ENCODE measurements at places on chromosomes 12 and 14. TPM values are rescaled to one million over a fixed set of nuclear protein-coding genes. Genes with fewer than 3 reads are reported as not detected.

DNA sequence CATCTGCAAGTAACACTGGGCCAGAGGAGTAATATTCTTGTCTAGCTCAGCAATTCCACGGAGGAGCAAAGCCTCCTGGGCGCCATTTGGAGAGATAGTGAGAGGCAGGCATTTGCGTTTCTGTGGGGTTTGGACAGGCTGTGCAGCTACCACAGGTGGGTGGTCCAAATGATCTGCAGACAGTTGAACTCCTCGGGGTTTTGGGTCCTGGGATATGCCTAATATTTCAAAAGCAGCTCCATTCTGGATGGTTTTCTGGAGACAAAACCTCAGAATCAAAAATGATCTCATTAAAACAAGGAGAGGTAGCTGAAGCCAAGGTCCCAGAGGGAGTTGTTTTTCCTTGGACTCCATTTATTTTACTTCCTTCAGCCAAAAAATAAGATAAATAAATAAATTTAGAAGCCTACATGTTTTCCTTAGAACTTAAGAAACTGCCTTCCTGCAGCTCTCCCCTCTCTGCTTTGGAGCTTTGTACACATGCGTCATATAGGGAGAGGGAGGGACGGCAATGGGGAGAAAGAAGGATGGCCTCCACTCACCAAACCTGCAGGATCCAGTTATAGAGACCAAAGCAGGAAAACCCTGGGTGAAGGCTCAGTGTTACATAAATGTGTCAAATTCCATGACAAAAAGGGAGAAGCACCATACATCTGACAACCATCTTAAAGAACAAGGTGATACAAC lies 227.3 kb upstream of the DAAM1 start:
- DNase-seq = no peak

DNA sequence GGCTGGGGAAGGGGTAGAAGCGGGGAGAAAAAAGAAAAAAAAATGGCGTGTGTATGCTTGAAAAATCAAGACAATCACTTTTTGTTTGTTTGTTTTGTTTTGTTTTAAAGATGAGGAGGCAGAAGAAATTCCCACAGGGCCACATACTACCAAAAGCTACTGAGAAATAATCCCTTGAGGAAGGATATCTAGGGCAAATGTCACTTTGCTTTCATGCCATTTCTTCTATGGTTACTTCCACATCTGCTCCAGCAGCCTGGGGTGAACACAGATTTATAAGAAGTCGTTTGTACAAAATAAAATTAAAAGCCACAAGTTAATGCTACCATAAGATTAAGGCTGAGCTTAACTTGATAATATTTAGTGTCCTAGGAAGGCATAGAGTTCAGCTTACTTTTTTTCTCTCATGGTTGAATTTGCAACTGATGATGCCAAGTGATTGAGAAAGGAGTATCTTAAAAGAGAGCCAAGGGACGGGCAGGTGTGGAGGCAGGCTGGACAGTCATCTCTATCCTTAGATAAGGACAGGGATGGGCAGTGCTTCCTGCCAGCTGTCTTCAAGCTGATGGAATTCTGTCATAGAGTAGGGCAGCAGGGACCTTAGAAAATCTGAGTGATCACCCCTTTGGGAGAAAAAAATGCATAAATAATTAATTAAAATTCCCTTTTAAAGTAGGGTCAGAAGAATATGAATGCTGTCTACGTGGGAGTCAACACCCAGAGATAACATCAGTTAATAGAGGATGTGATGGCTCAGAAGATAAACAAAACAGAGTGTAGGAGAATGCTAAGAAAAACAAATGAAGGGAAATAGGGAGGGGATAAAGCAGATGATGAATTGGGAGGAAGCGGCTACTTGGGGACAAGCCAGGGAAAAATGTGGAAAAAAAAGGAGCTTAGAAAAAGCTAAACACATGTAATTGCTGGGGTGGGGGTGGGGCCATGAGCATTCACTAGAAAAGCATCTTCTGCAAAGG lies 57.1 kb downstream of the DYRK2 start:
- no peak for DNase-seq

DNA sequence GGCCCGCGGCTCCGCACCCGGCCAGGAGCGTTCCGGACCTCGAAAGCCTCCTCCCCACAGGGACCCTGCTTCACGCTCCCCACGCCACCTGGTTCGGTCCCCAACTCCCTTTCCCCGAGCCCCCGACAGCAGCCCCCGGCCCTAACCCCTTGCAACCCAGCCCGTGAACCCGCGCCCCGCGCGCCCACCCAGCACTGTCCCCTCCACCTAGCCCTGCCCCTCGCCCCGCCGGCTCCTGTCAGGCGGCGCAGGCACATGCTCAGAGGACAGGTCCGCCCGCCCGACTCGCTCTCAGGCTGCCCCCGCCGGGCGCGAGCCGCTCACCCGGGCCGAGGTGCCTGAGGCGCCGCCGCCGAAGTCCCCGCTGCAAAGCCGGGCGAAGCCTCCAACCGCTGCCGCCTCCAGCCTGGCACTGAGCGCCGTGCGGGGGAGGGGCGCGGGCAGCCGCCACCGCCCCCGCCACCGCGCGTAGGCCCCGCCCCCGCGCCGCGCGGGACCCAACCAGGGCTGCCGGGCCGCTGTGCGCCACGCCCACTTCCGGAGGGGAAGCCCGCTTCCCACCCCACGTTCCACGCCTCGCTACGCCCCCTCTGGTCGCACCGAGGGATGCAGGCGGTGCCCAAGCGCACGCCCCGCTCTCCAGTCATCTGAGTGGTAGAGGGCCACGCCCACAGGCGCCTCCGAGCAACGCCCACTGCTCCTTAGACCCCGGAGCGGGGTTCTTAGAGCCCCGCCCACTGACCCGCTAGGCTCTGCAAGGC lies at the start of gene CORO1C:
TSS of gene CORO1C (minus strand) at position 414 of the 761 bp plus-strand sequence. CDS start 30,200 bp downstream, outside the sequence.
- DNase-seq = peak; percentile 98

- DNase-seq = no peak
Measured at GRCh38 chr12:132615579-132616038, 3.0 kb upstream of the P2RX2 start.

GRCh38 chr12:107090711-107091110 lies 2.6 kb downstream of the CRY1 start:
- no peak for DNase-seq

DNA sequence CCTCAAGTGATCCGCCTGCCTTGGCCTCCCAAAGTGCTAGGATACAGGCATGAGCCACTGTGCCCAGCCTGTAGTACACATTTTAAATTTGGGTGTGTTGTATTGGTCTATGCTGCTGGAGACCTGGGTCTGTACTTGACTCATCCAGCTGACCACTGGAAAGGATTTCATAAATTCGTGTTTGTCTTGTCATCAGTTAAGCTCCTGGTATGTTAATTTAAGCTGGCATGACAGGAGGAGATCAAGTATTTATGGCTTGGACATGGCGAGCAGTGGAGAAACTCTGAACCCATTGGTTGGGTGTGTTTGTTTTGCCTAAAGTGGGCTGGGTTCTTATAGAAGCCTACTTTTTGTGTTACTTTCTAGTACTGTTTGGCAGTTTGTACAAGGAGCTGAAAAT lies 24.2 kb downstream of the YY1 start:
- DNase-seq = no peak

DNA sequence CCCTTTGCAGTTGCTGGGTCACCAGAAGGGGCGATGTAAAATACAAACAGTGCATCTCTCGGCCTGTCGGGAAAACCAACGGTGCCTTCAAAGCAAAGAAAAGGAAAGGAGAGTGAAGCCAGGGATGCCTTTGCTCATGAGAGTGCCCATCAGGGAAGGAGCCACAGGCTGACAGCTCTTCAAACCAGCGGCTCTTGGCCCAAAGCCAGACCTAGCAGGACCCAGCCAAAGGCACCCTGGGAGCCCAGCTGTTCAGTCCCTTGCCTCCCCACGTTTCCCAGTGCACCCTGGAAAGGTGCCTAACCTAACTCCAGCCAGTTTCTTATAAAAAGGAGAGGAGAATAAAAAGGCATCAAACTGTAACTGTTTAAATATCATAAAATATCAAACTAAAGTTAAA lies 29.2 kb downstream of the PRMT8 start:
- DNase-seq = no peak

GRCh38 chr14:74302152-74302628 lies 544 bp downstream of the ABCD4 start:
- DNase-seq = no peak

- DNase-seq = peak; percentile 37
Measured at GRCh38 chr14:51884086-51884927, 23.9 kb downstream of the GNG2 start.

GRCh38 chr12:106054049-106054448 lies 84.7 kb downstream of the NUAK1 start:
- no peak for DNase-seq

DNA sequence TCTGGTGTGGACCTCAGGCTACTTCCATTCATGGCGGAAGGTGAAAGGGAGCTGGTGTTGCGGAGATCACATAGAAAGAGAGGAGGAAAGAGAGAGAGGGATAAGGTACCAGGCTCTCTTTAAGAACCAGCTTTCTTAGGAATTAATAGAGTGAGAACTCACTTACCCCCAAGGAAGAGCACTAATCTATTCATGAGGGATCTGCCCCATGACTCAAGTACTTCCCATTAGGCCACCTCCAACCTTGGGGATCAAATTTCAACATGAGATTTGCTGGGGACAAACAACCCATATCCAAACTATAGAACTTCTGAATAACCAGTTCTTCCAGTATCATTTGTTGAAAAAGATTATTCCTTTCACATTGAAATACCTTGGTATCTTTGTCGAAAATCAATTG lies 34.0 kb upstream of the C2CD5 start:
- DNase-seq = no peak

DNA sequence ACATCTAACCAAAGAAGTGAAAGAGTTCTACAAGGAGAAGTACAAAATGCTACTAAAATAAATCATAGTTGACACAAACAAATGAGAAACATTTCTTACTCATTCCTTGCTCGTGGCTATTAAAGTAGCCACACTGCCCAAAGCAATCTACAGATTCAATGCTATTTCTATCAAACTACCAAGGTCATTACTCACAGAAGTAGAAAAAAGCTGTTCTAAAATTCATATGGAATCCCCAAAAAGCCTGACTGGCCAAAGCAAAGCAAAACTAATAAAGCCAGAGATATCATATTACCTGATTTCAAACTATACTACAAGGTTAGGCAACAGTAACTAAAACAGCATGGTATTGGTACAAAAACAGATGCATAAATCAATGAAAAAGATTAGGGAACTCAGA lies 305.6 kb downstream of the RPAP3 start:
- DNase-seq = no peak

GRCh38 chr14:90664911-90665310 lies 151.3 kb downstream of the TTC7B start:
- DNase-seq = no peak

- no peak for DNase-seq
Measured at GRCh38 chr14:101252443-101253214, 308.7 kb upstream of the DIO3 start.

DNA sequence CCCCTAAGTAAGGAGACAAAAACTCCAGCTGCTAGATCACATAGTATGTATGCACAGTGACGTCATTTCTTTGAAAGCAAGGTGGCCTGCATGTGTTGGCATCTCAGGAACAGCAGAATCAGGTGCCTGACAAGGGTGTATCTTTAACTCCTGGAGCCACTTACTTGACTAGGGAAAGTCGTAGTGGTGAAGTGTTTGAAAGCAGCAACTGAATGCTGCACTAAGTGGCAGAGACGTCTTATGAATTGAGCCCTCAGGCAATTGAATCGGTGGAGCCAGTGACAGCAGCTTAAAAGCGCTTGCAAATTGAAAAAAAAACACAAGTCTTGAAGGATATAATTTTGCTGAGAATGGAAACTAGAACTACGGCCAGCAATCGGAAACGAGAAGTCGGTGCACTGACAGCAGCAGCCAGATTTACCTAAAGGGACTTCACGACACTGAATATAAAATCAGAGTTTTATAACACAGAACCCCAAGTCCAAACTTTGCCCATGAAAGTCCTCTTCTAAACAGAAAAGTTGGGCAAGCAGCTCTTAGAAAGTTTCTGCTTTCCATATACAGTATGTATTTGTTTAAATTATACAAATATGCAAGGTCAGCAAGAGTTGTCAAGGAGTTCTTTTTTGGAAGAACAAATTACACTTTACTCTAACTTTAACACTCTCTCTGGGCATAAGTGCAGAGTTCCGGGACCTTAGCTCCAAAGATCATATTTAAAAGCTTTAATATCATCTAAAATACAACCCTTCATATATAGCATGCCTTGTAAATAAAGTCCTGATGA lies 1.1 kb downstream of the IGF1 start:
- no peak for DNase-seq

GRCh38 chr12:89664441-89664840 lies 44.2 kb downstream of the ATP2B1 start:
- DNase-seq = no peak

- no peak for DNase-seq
Measured at GRCh38 chr14:79351011-79351410, 860.3 kb downstream of the DIO2 start.

The RPS6KL1 gene
- total RNA-seq = 7.9 TPM

The GOLGA5 gene
- 21.0 TPM for total RNA-seq

The LEMD3 gene
- total RNA-seq = 71.1 TPM

The SSPN gene
- total RNA-seq = 0.95 TPM

The KLHDC2 gene
- total RNA-seq = 63.2 TPM

The IKZF4 gene
- total RNA-seq = 4.4 TPM

The INHBC gene
- total RNA-seq = 0.35 TPM

The BATF gene
- total RNA-seq = 21.4 TPM
